ENCODE measurements at places on chromosomes 1 and 21.

DNA sequence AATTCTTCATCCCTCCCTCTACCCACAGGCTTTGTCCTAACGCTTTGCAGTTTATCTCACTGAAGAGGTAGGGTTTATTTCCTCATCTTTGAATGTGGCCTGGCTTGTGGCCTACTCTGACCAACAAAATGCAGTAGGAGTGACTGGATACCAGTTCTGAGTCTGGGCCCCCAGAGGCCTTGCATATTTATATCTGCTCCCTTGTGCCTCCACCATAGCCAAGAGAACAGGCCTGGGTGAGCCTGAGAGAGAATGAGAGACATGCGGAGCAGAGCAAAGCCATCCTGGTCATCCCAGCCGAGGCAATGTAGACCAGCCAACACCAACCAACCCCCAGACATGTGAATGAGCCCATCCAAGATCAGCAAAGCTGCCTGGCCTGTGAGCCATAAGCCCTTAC, 30.3 kb downstream of the SMIM12 start:
- no peak for DNase-seq

DNA sequence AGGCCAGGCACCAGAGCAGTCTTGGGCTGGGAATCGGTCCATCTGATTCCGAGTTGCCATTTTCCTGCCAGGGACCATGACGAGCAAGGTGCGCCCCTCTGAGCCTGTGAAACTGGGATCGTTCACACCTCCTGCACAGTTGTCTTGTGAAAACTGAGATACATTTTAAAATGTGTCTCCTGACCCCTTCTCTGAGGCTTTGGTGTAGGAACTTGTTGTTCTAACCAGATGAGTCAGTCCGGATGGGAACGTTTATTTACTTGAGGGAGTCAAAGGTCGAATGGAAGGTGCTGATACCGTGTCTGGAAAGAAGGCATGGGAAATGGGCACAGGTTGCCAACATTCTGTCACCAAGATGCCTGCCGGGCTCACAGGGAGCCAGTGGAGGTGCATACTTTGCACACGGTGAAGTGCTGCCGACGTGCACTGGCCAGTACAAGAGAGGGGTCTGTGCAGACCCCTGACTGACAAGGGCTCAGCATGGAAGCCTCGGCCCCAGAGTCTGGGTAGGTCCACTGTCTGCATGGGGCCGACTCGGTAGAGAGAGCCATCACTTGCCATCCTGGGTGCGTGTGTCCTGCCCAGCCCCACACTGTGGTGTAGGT, 7.4 kb upstream of the KCNN3 start:
- no peak for DNase-seq

GRCh38 chr1:216960716-216961115, 237.5 kb upstream of the ESRRG start:
- DNase-seq, result no peak

GRCh38 chr1:26009796-26010447, 11.7 kb upstream of the EXTL1 start:
- DNase-seq, result no peak

- no peak for DNase-seq
Measured at GRCh38 chr1:151255381-151255780, 847 bp downstream of the PSMD4 start.

- no peak for DNase-seq
Measured at GRCh38 chr1:225699336-225699735, 46.4 kb upstream of the ENAH start.

DNA sequence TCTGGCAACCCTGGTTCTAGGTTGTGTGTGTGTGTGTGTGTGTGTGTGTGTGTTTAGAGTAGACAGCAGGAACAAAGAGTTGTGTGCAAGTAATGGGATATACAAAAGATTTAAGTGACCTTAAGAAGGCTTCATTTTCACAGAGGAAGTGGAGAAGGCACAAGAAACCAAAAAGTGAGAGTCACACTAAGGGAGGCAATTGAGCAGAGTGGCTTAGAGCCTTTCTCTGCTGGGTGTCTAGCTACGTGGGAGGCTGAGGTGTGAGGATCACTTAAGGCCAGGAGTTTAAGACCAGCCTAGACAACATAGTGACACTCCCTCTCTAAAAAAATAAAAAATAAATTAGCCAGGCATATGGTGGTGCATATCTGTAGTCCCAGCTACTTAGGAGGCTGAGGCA, 44.4 kb upstream of the HAO2 start:
- no peak for DNase-seq

DNA sequence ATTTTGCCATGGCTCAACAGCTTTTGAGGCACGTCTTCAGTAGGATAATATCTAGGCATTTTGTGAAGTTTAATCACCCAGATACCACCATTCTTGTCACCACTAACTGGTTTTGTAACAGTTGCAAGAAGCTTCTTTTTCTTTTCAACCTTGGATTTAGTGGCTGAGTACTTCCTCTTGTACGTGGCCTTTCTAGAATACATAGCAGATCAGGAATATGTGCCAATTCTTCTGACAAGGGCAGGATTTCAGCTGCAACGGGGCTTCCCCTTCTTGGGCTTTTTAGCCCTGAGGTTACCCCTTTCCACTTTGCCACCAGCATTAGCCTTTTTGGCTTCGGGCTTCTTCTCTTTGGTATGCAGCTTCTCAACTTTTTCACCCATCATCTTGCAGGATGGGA, 79.3 kb upstream of the WARS2 start:
- DNase-seq, result no peak

GRCh38 chr1:20366056-20366462, 75.4 kb downstream of the VWA5B1 start:
- DNase-seq, result peak; percentile 50

GRCh38 chr1:169201084-169201619, 94.7 kb downstream of the ATP1B1 start:
- DNase-seq, result no peak

DNA sequence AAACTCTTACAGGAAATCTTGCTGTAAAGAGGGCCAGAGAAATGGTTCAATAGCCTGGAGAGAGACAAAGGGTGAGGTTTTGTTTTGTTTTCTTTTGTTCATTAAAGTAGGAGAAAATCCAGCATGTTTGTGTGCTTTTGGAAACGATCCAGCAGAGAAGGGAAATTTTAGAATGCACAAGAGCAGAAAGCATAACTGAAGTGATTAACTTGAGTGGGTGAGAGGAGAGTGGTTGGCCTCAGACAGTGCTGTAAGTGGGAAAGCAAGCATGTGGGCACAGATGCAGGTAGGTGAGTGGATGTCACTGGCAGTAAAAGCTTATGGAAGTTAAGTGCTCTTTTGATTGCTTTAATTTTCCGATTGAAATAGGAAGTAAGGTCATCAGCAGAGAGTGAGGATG, 50.2 kb downstream of the EEIG2 start:
- peak; percentile 93 for DNase-seq

DNA sequence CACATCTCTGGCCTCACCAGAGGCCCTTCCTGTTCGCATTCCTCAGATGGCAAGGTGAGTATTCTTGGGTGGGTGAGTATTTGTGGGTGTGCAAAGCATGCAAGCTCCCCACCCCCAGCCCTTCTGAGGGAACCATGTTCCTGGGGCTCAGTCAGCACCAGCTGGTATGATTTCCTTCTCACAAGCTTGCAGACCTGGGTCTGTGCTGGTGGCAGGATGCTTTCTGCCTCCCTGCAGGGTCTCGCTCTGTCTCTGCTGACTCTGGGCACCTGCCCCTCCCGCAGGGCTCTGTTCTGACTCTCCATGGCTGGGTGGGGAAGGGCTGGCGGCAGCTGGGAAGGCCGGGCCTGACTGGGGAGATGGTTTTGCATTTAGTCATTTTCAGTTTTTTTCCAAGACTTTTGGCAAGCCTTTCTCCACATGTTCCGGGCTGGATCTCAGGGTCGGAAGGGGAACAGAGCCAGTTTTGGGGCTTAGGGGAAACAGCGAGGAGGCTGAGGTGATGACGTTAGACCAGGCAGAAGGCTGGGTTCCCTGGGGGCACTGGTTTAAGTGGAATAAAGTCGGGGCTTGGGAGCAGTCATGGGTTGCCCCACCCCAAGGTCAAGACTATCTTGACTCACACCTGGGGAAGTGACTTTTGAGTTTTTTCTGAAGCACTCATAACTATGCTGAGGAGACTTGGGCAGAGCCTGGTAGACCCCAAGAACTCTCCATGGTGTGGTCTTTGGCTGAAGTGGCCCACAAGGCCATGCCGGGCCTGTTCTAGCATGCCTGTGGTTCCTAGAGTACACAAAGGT, 6.2 kb downstream of the RASSF5 start:
- DNase-seq, result no peak

GRCh38 chr1:26158271-26158907, 490 bp upstream of the FAM110D start:
- DNase-seq, result no peak

DNA sequence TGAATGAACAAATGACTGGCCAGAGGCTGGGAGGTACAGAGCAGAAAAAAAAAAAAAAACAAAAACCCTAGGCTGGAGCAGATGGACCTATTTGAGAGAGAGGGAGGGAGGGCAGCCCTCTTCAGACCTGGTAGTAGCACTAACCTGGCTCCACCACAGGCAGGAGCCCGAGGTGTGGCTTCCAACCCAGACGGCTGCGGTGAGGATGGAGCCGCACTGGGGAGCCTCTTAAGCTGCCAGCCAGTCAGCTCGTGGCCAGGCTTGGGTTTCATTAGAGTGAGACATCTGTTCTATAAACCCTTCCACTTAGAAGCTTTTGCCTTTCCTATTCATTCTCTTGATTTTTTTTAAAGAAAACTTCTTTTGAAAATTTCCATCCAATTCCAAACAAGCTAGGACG, 16.8 kb downstream of the LGR6 start:
- DNase-seq, result peak; percentile 27

GRCh38 chr1:109246141-109246551, 3.2 kb upstream of the CELSR2 start:
- no peak for DNase-seq

DNA sequence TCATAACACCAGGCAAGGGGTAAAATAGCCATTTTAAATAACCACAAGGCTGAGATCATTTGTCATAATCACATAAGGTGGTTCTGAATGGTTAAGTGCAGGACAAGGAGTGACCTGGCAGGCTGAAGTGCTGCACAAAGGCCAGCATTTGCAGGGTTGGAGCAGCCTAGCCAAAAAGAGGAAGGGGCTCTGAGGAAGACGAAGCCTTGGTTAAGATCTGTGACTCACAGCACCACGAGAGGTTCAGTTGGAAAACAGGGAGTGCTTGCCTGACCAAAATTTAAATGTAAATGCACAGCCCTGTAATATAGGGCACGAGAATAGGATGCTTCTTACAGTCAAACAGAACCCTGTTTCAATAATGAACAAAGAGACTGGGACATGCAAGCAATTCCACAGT, 12.1 kb downstream of the ATP5PF start:
- no peak for DNase-seq

- no peak for DNase-seq
Measured at GRCh38 chr1:155893389-155894142, 17.6 kb downstream of the RIT1 start.

GRCh38 chr1:50853325-50853724, 106.7 kb downstream of the FAF1 start:
- no peak for DNase-seq

DNA sequence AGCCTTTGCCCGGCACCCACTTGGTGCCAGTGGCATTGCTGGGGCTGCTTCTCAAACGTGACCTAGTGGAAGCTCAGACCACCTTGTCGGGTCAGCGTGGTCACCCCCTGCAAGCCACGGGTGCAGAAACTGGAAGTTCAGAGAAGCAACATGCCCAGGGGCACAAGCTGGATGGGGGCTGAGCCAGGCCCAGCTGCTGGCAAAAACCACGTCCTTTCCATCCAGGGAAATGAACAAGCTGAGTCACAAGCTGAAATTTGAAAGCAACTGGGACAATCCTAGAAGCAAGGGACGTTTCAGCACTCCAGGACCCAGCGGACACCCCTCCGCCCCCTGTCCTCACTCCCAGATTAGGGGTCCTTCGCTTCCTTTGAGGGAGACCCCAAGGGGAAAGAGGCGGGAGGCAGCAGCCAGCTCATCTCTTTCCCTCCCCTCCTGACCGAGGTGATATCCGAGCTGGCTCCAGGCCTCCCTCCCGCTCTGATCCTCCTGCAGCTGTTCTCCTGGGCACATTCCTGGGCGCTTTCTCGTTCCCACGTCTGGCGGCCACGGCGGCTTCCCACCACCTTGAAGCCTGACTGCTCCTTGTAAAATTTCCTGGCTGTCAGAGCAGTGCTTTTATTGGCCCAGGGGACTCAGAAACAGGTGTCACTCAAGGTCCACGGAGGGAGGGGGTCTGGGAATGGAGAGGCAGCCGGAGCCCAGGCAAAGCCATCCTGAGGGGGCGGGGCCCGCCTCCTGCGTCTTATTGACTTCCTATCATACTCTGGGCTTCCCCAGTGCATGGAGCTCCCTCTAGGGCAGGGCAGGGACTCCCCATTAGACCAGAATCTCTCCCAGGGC, 62.8 kb downstream of the PAX7 start:
- DNase-seq, result no peak

GRCh38 chr1:7885513-7886404, 32.9 kb upstream of the UTS2 start:
- DNase-seq, result peak; percentile 69

DNA sequence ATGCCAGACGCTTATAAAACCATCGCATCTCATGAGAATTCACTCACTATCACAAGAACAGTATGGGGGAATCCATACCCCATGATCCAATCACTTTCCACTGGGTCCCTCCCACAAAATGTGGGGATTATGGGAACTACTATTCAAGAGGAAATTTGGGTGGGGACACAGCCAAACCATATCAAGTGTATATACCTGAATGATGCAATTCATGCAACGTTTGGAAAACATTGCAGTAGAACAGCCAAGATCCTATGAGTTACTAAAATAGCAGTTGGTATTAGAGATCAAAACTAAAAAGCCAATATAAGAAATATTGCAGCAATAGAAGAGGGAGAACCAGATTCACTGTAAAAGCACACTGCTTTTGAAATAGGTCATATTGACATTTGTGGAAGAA, 1543.9 kb upstream of the B3GALT2 start:
- DNase-seq, result no peak

GRCh38 chr1:227897704-227898438, 49.9 kb downstream of the WNT9A start:
- no peak for DNase-seq

- DNase-seq, result no peak
Measured at GRCh38 chr1:93344886-93345632, 648 bp upstream of the DR1 start.

DNA sequence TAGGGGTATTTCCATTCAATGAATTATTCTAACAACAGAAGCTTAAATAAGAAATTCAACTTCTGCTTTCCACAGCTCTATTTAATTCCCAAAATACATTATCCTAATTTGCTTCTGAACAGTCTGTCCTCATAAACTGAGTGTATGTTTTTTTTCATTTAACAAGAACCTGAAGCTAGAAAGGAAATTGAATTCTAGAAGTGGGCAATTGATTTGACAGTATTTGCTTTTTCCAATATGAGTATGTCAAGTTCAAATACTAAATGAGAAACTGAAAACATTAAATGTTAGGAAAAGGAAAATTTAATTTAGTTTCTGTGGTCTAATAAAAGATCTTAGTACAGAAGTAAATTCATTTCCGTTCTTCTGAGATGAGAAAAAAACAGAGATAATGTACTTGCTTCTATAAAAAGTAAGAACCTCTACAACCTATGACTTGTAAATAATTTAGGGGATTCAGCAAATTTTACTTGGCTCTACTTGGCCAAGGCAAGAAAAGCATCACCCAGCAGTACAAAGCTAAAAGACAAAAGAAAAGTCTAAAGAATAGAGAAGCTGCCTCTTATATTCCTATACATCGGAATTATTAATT, 31.1 kb downstream of the RAB3GAP2 start:
- DNase-seq, result no peak

Measured in NCI-H1105 (cell line).